ENCODE measurements at places on chromosomes 16 and 17.

- no peak for DNase-seq
Observed at GRCh38 chr16:80051040-80051439, 450.5 kb upstream of the MAF start.

- no peak for DNase-seq
Observed at GRCh38 chr17:78173097-78173715, 4.8 kb downstream of the SYNGR2 start.

GRCh38 chr16:66030036-66030435, 336.5 kb upstream of the CDH5 start:
- DNase-seq = no peak

DNA sequence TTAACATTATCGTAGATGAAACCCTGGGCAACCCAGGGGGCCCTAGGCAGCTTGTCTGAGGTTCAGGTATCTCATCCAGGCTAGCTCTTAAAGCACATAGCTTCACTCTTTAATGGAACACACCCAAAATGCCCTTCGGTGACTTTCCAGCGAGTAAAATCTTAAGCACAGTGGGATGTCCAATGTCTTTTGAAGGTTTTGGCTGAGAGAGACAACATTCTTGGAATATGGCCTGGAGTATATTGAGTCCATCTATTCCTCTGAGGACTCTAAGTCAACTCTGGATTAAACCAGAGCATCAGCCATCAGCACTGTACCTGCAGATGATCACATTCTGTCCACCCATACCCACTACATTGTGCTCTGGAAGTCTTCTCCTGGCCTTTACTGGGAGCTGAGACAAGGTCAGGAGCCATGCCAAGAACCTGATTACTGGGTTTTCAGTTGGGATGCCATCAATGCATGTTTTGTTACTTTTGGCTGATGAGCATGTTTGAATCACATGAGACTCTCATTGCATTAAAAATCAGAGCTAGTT, 63.4 kb upstream of the CDH11 start:
- no peak for DNase-seq

GRCh38 chr17:36870720-36870999, 66.6 kb upstream of the LHX1 start:
- DNase-seq = no peak

- no peak for DNase-seq
Observed at GRCh38 chr17:70158180-70158579, 11.2 kb upstream of the KCNJ2 start.

DNA sequence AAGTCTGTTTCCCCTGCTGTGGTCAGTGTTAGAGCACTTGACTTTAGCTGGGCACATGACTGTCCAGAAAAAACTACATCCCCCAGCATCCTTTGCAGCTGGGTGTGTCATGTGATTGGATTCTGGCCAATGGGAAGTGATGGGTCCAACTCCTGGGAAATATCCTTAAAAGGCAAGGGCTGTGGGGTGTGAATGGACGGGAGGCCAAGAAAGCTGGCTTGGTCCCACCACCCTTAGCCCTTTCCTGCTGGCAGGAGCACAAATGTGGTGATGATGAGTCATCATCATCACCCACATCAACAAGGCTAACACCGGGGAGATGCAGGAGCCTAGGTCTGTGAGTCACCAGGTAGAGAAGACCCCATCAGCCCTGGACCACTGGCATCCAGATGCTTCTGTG, 341.7 kb downstream of the C16orf95 start:
- no peak for DNase-seq

- no peak for DNase-seq
Observed at GRCh38 chr16:85113913-85114312, 1.6 kb upstream of the CIBAR2 start.

GRCh38 chr17:48236681-48237134, 129.1 kb downstream of the SNX11 start:
- DNase-seq = no peak

- DNase-seq = no peak
Observed at GRCh38 chr16:10877472-10877946, 507 bp downstream of the CIITA start.

DNA sequence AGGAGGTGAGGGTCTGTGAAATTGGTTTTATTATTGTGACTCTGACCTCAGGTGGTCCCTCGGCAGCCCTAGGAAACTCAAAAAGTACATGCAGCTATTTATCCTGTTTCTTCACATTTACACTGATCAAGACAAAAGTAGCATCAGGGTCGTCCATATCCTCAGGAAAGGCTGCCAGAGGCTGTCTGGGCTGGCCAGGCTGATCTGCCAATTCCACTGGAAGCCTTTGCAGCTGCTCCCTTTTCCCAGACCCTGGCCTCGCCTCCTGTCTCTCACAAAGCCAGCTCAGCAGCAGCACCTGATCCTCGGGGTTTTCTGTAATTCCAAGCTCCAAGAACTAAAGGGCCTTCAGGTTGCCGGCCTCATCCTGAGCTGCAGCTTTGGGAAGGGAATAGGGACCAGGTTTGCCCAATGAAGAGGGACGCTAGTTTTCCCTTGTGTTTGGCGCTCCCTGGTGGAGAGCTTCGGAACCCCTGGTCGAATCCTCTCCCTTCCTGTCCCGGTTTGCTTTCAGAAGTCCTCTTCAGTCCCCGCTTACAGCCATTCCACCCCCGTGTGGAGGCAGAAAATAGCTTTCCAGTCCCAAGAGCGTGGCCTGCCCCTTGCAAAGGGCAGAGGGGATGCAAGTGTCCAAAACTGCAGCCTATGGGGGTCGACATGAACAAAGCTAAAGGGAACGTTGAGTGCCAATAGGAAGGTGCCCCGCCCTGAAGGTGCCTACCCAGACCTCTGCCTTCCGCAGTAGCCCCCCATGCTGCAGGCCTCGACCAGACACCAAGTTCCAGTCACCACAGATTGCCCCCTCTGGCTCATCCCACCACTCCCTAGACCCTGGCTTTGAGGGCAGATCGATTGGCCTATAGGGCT, 13.4 kb downstream of the MFSD6L start:
- DNase-seq = peak; percentile 36

GRCh38 chr17:43431714-43432523, 33.1 kb downstream of the ARL4D start:
- DNase-seq = no peak

- no peak for DNase-seq
Observed at GRCh38 chr17:76176701-76177574, 35.9 kb upstream of the FOXJ1 start.

DNA sequence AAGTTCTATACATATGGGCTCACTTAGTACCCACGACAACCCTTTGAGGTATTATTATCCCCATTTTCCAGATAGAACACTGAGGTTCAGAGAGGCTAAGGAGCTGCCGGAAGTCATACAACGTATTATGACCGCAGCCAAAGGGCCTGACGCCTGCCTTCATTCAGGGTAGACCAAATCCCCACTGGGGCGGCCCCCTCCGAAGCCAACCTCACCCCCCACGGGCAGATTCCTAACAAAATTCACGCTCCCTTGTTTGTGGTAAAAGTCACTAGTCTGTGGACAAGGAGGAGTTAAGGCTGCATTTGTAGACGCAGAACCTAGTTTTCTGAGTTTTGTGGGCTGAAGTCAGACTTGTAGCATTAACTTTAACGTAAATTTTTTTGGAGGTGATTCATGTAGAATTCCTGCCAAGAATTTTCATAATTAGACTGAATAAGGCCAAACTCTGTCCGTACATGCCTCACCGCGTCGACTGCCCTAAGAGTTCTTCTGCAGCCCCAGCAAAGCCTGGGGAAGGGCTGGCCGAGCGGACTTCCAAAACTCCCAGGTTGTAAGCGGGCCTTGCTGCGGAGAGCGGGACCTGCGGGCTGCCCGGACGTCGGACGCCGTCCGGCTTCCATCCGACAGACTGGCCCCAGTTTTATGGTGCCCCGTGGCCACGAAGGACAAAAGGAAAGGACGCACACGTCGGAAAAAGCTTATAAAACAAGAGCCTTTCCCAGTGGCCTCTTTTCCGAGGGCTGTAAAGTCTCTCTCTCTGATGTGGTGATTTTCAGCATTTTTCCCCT, 75.7 kb downstream of the NXN start:
- no peak for DNase-seq

DNA sequence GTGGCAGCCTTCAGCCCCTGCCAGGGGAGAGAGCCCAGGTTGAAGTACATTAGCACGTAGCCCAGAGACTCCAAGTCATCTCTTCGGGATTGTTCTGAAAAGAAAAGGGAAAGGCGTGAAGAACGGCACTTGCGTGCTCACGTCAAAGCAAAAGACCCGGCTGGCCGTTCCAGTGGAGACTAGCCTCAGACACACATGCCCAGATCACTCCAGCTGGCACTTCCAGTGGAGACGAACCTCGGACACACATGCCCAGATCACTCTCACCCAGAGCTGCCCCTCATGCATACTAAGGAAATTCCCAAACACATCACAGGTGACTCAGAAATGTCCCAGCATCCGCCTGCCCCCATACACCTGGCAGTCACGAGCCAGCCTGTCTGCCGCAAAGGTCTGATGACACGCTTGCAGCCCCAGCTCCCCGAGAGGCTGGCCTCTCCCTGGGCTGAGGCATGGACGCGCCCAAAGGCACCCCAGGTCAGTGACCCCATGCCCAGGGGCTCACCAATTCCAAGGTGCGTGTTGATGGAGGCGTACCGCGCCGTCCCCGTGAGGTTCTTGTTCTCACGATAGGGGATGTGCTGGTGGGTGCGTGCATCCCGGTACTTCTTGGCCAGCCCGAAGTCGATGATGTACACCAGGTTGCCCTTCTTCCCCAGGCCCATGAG, 20.9 kb downstream of the CSNK1D start:
- DNase-seq = no peak

DNA sequence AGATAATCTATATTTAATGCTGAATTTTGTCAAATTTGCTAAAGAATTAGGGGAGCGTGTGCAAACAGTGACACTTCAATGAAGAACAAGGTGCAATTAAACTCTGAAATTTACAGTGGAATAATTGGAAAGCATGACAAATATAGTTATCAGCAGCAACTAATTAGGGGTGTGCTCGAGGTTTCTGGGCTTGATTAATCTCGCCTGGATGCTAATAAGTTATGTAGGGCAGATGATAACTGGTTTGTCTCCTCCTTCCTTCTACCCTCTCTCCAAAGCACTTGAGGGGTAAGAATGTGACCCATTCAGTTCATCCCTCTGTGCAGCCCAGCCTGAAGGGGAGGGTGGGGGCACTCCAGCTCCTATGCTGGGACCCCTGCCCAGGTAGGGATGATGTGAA, 21.9 kb downstream of the MRM1 start:
- no peak for DNase-seq

DNA sequence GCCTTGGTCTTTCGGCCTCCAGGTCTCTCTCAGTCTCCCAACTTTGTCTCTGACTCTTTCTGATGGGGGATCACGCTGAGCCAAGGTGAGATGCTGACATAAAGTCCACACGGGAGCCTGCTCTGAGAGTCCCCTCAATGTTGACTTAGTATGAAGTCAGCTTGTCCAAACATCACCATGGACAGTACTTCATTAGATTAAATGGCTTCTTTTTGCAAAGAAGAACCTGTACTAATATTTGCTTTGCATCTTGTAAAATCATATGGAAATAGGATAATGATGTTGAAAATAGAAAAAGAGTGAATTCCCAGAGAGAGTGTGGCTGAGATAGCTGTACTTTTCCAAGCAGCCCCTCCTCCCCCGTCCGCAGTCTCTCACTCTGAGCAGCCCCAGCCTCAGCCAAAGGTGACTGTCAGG, 56.7 kb upstream of the SIAH1 start:
- DNase-seq = no peak

- DNase-seq = no peak
Observed at GRCh38 chr16:80341263-80341662, 199.5 kb upstream of the DYNLRB2 start.

DNA sequence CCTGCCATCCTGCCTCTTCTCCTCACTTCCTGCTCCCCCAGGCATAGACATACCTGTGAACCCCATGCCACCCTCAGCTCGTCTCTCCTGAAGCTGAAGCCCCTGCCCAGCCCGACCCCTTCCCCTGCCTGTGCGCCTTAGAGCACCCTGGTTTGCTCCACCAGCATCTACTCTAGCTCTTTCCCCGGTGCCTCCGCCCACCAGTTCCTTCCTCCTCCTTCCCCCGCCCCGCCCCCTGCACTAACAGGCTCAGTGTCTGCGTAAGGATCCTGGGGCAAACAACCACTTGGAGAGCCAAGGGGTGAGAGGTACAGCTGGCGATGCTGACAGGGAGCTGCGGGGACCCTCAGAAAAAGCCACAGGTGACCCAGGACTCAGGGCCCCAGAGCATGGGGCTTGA, 1.9 kb downstream of the GPR142 start:
- peak; percentile 25 for DNase-seq

DNA sequence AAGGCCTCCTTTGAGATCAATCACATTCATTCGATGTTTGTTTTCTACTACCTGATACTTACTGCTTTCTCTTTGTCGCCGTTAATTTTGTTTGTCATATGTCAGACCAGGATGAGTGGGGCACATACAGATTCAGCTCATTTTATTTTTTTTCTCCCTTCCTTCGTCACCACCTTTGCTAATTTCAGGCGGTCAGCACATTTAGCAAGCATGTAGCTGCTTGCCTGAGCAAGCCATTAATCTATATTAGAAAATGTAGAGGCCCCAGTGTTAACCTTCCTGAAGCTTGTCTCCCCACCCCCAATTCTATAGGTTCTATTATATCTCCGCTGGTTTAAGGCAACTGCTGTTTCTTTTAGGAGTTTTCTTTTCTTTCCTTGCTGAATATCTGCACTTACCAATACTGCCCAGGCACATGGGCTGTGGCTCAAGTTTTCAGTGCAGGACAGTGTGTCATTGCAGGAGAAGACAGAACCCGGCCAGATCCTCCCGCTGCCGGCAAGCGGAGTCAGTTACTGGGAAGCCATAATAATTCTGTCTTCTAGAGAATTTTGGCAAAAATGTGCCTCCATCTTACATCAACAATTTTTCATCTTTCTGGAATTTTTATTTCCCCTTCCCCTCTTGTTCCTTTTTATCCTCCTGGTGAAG, 714.3 kb downstream of the WWOX start:
- DNase-seq = no peak

GRCh38 chr17:82126556-82127314, 28.7 kb upstream of the FASN start:
- DNase-seq = no peak

GRCh38 chr17:32357615-32358014, 7.7 kb downstream of the ZNF207 start:
- DNase-seq = no peak

- DNase-seq = no peak
Observed at GRCh38 chr17:75834279-75834920, 9.8 kb downstream of the UNC13D start.

GRCh38 chr16:8588682-8589056, 1.6 kb downstream of the TMEM114 start:
- no peak for DNase-seq

DNA sequence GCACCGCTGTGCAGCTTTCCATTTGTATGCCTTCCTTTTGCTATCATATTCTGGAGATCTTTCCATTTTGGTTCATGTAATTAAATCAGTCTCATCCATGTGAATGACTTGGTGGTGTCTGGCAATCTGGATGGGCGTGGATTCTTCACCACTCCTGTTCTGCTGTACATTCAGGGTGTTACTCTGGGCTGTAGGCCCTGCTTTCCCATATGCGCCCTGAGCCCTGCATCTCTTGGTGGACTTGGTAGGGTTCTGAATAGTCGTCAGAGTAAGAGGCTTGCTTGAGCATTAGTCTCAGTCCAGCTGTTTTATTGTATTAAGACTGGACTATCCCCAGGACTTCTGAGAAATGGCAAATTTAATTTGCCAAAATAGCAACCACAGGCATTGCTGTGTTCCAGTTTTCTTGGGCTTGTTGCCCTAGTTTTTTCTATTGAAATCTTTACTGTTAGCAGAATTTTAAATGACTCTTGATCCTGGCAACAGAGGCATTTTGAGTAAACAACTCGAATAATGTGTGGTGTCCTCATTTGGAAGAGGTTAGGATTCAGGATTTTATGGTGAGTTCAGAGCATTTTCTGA, 14.9 kb downstream of the BANP start:
- DNase-seq = no peak

GRCh38 chr16:49274591-49274990, 7.0 kb downstream of the CBLN1 start:
- DNase-seq = no peak

All from stimulated activated CD8-positive, alpha-beta memory T cell treated with anti-CD3 and anti-CD28 coated beads, Interleukin-15, amount 100 ng/mL, for 24 hours (primary cell).